ENCODE measurements at places on chromosomes 11 and 22.

DNA sequence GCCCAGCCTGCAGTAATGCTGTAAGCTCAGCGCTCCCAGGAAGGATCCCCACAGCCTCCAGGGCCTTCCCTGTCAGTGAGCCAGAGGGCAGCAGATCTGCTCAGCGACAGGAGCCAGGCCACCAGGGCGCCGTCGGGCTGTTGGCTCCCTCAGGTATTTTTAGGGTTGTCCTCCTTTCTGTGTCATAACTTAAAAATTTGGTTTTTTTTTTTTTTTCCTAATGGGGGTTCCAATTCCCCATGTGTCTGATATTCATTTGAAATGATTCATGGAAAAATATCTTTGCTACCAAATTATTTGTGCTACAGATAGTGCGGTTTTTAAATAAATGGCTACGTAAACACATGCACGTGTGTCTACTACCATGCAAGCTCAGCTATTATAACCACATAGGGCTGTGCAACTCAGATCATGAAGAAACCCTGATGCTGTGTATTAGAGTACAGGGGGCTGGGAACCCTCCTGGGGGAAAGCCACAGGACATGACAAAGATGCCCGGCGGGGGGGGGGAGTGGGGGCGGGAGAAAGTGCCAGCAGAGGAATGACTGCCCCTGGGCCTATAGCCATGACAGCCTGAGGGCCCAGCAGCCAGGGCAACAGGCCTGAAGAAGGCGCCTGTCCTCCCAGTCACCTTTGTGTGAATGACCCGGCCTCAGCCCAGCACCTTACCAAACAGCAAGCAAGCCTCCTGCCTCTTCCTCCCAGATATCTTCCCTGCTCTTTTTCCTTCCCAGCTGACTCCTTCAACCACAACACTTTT, 89.3 kb downstream of the NAT10 start:
- DNase-seq: no peak

GRCh38 chr11:16853859-16854258, 115.4 kb downstream of the C11orf58 start:
- DNase-seq: no peak

GRCh38 chr11:2701230-2701629, 1.4 kb upstream of the KCNQ1OT1 start:
- DNase-seq: peak; percentile 77

- DNase-seq: no peak
Measured at GRCh38 chr22:23233752-23234408, 53.6 kb downstream of the BCR start.

- DNase-seq: no peak
Measured at GRCh38 chr11:19352072-19352770, 111.5 kb upstream of the E2F8 start.

GRCh38 chr11:37861671-37862070, 1263.6 kb upstream of the RAG2 start:
- DNase-seq: no peak

DNA sequence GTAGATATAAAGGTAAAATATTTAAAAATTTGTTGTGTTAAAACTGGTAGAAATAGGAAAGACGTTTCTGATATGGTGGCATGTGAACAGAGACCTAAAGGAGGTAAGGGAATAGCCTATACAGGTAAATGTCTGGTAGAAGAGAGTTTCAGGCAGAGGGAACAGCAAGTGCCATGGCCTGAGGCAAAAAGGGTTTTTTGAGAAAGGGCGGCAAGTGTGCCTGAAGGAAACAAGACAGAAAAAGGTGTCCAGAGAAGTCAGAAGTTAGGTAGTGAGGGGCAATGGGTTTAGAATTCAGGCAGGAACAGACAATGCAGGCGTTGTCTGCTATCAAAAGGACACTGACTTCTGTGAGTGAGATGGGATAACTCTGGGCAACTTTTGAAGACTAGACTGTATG, 339.7 kb downstream of the DYNC2H1 start:
- DNase-seq: no peak

GRCh38 chr11:1510928-1511327, 24.3 kb upstream of the MOB2 start:
- DNase-seq: no peak

- DNase-seq: peak; percentile 87
Measured at GRCh38 chr11:119168471-119169281, at the start of gene NLRX1. NLRX1 (plus strand) TSS chr11:119168725; CDS start chr11:119171404, 2,679 bp downstream.

DNA sequence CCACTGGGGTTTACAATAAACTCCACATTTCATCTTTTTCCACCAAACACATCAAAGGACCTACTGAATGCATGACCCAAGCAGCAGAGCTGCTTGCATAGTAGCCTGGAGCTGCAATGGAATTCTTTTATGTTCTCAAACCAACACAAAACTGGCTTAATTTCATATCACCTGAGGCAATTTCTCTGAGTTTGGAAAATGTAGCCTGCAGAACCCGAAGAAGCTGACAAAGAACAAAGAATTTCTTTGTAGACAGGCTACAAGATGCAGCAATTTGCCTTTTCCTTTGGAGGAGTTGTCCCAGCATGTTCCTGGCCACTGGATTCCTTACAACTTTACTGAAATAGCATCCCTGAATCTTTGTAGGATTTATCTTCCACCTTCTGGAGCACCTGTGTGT, 5.5 kb upstream of the TECTA start:
- DNase-seq: no peak

- DNase-seq: peak; percentile 85
Measured at GRCh38 chr11:90134478-90135003, at the start of gene NAALAD2. NAALAD2 (plus strand) TSS chr11:90134663; CDS start chr11:90134759, 96 bp downstream.

- no peak for DNase-seq
Measured at GRCh38 chr11:69203901-69204245, 48.1 kb downstream of the SMIM38 start.

DNA sequence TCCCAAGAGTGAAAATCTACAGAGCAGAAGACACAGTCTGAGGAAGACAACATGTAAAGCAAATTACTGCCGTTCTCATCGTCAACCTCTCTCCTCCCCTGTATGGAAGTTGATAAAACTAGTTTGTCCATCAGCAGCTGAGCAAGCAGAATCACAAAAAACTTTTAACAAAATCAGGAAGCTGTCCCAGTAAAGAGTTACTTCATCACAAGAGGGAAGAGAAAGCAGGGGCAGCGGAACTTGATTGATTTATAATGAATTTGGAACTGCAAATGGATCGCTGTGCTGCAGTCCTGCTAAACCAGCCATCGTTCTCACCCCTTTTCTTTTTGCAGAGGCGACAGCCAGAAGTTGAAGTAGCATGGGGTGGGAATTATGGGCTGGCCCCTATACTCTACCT, 13.7 kb upstream of the UCP3 start:
- no peak for DNase-seq

DNA sequence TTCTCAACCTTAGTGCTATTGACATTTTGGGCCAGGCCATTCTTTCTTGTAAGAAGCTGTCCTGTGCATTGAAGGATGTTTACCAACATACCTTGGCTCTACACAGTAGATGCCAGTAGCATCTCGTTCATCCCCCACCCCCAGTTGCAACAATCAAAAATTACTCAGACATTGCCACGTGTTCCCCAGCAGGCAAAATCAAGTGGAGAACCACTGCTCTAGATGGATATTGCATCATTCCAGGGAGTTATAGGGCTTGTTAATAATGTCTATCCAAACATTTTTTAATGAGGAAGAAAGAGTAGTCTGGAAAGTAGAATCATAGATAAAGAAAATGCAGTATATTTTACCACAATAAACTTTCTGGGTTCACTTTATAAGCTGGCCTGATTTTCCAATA, 64.1 kb downstream of the PRMT3 start:
- DNase-seq: no peak

DNA sequence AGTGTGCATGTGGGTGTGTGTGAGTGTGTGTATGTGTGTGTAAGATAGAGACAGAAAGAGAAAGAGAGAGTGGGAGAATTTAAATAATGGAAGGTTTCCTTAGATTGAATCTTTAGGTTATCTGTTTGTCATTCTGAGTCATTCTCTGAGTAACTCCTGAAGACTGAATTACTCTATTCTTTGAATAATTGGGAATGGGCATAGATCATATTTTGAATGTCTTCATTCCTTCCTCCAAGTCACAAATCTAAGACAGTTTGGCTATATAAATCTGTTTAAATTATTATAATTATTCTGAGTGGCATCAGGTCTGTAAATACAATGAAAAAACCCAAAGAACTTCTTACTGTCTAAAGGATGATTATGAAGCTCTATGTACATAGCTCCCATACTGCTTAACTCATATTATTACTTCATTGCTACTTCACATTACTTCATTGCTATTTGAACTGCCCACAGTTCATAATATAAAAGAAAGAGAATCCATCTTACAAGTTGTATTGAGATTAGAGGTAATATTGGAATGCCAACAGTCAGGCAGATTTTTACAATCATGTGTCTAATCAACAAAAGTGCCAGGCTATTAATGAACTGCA, 346.6 kb upstream of the CCDC179 start:
- no peak for DNase-seq

DNA sequence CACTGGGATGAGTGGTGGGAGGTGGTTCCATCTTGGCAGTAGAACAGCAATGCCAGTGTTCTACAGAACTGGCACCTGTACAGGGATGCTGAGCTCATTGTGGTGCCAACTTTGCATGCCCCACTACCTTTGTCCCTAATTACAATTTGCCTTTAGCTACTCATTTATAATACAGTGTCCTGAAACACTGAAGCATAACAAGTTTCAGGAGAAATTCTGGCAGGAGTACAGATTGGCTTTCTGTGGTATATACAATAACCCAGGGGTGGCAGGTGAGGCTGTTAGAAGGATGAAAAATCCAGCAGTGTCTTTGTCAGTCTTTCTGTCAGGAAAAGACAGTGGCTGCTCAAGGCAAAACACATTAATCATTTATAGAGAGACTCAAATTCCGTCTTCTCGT, 240.3 kb downstream of the FAM76B start:
- no peak for DNase-seq

DNA sequence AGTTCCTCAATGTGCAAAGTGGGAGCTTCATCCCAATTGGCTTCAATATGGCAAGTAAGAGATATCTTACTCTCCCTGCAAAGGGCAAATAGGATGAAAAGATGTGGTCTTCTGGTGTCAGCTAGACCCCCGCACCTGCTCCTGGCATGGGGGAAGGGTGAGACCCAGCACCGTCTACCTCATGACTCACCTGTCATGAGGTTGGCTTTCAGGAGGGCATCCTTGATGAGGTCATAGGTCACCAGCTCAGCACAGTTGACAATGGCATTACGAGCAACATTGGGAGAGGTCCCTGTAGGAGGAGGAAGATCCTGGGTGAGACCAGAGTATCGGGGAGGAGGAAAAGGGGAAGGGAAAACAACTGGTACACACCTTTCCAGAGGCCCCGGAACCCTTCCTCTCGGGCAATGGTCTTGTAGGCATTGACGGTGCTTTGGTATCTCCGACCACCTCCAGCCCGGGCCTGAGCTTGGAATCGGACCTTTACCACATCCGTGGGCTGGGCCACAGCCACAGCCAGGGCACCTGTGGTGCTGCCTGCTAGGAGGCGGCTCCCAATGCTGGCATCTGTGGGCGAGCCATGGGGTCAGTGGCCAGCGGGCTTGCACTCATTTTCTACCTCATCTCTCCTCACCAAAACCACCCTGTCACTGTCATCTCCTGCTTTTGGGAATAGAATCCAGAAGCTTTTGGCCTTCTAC, 6.0 kb downstream of the UCP2 start:
- no peak for DNase-seq

DNA sequence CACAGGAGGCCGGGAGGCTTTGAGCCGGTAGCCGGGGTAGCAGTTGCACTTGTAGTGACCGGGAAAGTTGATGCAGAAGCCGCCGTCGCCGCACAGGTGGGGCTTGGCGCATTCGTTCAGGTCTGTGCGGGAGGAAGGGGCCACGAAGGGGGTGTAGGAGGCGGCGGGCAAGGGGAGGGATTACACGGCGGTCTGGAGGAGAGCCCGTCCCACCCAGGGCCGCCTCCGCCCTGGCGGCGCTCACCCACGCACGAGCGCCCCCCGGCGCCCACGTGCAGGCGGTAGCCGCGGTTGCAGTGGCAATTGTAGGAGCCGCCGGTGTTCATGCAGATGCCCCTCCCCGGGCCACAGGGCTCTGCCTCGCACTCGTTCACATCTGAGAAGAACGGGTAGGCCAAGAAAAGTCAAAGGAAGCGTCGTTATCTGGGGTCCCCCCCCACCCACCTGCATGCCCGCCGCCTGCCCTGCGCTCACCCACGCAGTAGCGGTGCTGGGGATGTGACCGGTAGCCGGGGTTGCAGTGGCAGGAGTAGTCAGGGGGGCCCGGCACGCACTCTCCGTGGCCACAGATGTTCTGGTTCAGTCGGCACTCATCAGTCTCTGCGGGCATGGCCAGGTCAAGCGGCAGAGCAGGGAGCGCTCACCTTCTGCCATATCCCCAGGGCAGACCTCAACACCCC, 10.6 kb downstream of the LTBP3 start:
- no peak for DNase-seq

DNA sequence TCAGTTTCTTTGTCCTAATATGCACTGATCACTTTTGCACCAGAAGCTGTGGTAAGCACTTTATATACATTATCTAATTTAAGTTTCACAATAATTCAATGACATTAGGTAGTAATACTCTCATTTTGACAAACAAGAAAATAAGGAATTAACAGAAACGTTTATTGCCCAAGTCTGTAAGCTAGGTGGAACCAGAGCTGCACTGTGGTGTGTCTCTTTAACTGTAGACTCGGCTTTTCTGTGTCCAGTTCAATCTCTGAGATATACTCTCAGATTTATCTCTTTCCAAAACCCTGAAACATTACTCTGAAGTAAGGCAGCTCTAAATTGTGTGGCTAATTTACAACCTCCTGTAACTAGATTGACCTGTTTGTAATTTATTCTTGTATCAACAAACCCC, 101.1 kb downstream of the MUC15 start:
- DNase-seq: no peak

GRCh38 chr22:35231585-35232084, 25.7 kb upstream of the HMGXB4 start:
- peak; percentile 27 for DNase-seq

- no peak for DNase-seq
Measured at GRCh38 chr11:13229711-13230318, 47.8 kb upstream of the BMAL1 start.

- DNase-seq: no peak
Measured at GRCh38 chr11:66361502-66361941, 10.0 kb downstream of the SLC29A2 start.

Data from right kidney (tissue), 9 donors.